ENCODE measurements at places on chromosomes 2 and 18.

GRCh38 chr2:95669441-95669991 lies 77.7 kb downstream of the TRIM43 start:
- DNase-seq = no peak

DNA sequence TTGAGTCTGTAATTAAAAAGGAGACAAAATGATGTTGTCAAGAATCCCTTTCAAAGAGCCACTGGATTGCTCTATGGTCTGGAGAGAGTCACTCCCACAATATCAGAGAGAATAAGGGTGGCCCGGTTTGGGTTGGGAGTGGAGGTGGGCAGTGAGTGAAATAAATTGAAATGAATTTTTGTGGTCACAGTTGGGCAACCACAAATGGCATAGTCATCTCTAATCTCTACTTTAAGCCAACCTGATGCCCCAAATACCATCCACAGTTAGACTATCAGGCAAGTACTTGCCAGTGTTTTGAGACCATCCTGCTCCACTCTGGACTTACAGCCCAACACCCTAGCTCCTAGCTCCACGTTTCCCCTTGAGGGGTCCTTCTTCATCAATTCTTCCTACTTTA lies 559.7 kb downstream of the BCL11A start:
- DNase-seq = no peak

DNA sequence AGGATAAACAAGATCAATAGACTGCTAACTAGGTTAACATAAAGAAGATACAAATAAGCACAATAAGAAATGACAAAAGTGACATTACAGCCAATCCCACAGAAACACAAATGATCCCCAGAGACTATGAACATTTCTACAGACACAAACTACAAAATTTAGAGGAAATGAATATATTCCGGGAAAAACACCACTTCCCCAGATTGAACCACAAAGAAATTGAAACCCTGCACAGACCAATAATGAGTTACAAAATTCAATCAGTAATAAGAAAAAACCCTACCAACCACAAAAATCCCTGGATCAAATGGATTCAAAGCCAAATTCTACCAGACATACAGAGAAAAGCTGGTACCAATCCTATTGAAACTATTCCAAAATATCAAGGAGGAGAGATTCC lies 232.4 kb upstream of the RBMS1 start:
- DNase-seq = no peak

DNA sequence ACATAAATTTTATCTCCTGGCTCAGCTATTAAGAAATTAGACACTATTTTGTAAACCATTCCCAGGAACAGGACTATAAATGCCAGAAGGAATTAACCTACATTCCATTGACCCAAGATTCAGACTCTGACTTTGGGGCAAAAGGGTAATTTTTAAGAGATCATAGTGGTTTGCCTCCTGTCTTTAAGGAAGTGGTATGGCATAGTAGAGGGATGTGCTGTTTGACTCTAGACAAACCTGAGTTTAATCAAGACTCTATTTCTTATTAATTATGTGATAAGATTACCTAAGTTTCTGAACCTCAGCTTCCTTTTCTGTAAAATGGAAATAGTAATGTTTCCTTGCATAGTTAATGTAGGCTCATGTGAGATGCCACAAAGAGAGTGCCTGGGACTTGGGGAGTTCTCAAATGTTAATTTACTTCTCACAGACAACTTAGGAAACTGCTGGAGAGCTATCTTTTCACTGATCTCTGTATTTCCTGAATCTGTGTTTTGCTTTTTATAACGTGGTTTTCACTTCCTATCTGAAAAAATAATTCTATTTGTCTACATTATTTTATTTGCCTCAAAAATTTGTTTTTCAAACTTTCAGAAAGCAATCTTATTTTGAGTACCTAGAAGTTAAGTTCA lies 11.9 kb upstream of the SLC40A1 start:
- DNase-seq = no peak

GRCh38 chr2:113148606-113149552 lies 21.5 kb downstream of the IL1RN start:
- no peak for DNase-seq

- DNase-seq = no peak
Observed at GRCh38 chr2:11417946-11418585, 47.9 kb downstream of the E2F6 start.

- no peak for DNase-seq
Observed at GRCh38 chr18:27175914-27176313, 9.2 kb downstream of the CHST9 start.

DNA sequence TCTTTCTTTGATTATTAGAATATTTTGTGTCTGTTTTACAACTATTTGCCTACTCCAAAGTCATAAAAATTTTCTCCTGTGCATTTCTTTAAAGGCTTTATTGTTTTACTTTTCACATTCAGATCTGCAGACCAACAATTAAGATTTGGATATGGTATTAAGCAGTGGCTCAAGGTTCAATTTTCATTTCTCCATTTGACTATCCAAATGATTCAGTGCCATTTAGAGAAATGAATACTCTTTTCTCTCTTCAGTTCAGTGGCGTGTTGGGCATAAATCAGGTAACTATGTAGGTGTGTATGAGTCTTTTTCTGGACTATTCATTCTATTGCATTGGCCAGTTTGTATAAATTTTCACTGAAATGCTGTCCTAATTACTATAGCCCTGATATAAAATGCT lies 57.3 kb upstream of the IL1R1 start:
- no peak for DNase-seq

DNA sequence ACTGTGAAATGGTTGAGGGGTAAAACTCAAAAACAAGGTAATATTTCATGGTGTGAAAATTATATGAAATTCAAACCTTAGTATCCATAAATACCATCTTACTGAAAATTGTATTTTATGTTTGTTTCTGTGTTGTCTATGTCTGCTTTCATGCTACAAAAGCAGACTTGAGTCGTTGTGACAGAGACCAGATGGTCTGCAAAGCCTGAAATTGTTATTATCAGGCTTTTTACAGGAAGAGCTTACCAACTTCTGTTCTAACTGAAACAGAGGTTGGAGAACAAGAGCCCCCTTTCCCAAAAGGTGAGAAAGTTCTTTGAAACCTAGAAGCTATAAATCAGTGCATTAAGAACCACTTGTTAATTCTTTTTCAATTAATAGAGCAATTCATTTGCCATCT lies 110.0 kb downstream of the COL4A4 start:
- no peak for DNase-seq

DNA sequence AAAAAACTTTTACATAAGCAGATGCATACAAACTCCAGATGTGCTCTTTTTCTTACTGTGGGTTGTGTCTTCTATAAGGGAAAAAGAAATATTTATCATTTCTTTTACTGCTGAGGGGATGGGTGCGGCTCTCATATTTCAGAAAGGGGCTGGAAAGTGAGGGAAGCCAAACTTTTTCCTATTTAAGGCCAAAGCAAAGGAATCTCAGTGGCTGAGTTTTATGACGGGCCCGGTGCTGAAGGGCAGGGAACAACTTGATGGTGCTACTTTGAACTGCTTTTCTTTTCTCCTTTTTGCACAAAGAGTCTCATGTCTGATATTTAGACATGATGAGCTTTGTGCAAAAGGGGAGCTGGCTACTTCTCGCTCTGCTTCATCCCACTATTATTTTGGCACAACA lies at the start of gene COL3A1:
TSS of gene COL3A1 (plus strand) at position 210 of the 400 bp plus-strand sequence. CDS start at position 327, 117 bp downstream.
- DNase-seq = no peak

DNA sequence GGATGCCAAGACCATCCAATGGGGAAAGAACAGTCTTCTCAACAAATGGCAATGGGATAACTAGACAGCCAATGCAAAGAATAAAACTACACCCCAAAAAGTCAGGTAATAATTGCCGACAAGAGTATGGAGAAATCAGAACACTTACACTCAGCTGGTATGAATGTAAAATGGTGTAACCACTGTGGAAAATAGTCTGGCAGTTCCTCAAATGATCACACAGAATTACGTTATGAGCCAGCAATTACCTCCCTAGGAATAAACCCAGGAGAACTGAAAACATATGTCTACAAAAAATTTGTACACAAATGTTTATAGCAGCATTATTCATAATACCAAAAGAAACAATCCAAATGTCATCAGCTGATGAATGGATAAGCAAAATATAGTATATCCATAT lies 8.8 kb downstream of the IWS1 start:
- DNase-seq = no peak

GRCh38 chr18:39737869-39738268 lies 2172.3 kb upstream of the CELF4 start:
- no peak for DNase-seq
